ENCODE measurements at places on chromosomes 1 and 21.

GRCh38 chr1:187513190-187513589 lies 684.4 kb downstream of the PLA2G4A start:
- no peak for DNase-seq

DNA sequence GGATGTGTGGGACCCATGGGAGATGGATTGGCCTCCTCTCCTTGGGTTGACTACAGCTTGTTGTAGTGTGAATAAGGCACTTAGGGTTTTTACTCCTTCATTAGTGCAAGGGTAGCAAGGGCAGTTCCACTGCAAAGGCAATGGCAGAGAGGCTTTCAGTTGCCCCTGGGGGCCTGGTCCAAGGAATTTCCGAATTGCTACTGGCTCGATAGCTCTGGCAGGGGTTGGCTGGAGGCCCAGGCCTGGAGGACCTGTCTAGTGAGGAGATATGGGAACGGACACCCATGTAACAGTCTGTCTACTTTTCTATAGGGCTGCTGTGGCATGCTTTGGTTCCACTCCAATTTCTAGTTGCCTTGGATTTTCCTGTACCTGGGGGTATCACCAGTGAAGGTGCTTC lies 218.9 kb upstream of the C1orf105 start:
- DNase-seq, result no peak

DNA sequence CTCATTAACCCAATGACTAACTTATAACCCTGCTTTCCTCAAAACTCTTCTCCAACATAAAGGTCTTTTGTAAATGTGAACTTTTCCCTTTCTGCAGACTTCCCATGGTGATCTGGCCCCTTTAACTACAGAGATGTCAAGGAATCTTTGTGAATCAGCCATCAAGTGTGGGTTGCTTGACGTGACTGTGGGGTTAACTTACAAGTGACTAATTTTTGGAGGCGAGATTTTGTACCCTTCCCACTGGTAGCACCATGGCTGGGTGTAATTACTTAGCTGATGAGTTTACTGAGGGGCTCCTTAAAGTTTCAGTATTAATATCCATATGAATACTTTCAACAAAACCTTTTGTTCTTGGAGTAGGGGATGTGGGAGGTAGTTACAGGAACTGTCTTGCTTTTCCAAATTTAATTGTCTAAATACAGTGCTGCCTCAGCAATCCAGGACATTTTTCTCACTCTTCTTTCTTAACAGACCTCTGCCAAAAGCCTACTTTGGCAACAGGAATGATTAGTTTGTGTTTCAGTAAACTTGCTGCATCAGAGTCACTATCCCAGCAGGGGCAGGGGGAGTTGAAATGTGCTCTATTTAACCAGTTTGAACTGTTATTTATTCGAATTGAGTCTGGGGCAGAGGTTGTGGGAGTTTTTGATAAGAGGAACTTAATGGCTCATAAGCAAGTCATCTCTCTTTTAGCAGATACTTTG lies 217.3 kb upstream of the FGGY start:
- no peak for DNase-seq

DNA sequence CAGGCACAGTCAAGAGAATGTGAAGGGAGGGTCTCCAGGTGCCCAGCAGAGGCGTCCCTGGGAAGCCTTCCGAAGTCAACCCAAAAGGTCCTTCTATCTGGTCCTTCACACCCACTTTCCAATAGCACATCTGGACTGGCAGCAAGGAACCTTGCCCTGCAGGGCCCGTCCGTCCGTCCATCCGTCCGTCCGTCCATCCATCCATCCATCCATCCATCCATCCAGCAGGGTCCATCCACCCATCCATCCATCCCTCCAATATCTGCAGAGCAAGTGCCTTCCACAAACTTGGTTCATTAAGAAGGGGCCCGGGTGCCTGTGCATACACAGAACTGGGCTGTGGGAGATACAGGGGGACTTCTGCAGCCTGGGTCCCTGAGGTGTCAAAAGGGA lies 31.6 kb downstream of the SLC45A1 start:
- DNase-seq, result no peak

DNA sequence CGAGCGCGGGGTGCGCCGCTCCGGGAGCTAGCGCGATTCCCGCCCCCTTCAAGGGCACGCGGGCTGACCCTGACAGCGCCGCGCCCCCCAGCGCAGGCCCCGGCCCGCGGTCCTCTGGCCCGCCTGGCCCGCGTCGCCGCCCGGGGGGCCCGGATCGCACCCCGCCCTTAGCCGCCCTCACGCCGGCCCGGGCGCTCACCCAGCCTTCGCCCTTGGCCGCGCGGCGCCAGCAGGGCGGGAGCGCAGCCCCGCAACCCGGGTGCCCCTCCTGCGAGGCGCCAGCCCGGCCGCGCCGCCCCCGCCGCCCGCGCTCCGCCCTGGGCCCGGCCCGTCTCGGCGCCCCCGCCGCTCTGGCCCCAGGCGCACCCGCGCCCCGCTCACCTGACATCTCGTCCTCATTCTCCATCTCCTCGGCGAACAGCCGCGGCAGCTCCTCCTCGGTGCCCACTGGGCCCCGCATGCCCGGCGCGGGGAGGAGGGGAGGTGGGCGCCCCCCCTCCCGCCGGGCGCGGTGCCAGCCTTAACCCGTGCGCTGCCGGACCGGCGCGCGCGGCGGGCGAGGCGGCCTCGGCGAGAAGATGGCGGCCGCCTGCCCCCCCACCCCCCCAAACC lies 451 bp downstream of the CHD5 start:
- peak; percentile 45 for DNase-seq

- DNase-seq, result no peak
Observed at GRCh38 chr1:194342484-194343262, 1156.3 kb upstream of the B3GALT2 start.

DNA sequence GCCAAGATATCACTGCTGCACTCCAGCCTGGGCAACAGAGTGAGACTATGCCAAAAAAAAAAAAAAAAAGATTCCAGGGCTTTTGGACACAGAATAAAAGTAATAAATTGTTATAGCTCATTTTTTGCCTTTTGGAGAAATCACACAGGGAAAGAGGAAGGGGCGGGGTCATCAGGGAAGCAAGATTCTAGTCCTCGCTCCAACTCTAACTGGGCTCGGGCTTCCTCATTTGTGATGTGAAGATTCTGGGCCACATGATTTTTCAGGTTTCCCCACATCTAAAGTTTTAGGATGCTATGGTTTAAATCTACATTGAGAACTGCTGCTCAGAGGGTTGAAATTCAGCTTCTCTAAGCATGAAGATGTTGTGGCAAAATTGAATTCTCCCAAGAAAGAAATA lies 179.3 kb upstream of the PLXNA2 start:
- no peak for DNase-seq

DNA sequence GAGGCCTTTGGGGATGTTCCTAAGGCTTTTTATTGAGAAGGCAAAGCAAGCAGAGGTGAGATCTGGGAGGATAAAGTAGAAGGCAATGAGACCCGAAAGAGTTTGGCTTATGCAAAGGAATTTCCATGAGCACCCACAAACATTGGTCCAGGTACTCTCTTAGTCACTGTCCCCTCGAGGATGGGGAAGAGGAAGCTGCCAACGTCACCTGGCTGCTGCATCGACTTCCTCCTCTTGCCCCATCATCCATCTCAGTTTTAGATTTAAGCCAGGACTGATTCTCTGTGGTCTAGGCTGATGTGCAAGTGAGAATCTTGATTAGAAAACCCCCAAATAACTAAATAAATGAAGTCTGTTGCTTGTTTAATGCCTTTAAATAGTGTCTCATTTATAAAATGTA lies 28.7 kb downstream of the RUNX1 start:
- no peak for DNase-seq

DNA sequence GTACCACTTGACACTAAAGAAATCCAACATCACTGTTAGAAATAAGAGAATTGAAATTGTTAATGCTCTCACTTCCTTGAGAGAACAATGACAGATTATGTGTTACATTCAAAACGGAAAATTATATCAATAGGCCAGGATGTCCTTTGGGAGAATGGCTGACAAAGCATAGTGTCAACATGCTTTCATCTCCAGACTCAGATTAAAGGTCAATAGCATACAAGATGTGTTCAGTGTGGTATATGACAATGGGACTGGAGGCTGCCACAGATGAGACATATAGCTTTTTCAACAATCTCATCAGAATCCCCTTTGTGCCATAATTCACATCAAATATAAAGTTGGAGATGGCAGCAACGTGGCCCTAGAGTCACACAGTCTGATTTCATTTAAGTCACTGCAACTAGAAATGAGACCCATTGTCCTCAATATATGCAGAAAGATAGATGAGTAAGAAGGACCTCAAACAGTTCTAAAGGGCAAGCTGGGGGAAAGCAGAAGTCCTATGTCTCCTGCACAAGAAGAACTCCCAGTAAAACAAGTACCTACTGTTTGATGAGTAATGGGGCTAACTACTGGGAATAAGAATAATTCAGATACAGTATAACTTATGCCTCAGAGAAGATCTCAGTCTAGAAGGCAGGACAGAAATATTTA lies 327.9 kb downstream of the TTLL7 start:
- no peak for DNase-seq

GRCh38 chr1:98102345-98103030 lies 181.7 kb upstream of the DPYD start:
- DNase-seq, result no peak

- no peak for DNase-seq
Observed at GRCh38 chr1:113303267-113303666, 87.0 kb upstream of the MAGI3 start.

DNA sequence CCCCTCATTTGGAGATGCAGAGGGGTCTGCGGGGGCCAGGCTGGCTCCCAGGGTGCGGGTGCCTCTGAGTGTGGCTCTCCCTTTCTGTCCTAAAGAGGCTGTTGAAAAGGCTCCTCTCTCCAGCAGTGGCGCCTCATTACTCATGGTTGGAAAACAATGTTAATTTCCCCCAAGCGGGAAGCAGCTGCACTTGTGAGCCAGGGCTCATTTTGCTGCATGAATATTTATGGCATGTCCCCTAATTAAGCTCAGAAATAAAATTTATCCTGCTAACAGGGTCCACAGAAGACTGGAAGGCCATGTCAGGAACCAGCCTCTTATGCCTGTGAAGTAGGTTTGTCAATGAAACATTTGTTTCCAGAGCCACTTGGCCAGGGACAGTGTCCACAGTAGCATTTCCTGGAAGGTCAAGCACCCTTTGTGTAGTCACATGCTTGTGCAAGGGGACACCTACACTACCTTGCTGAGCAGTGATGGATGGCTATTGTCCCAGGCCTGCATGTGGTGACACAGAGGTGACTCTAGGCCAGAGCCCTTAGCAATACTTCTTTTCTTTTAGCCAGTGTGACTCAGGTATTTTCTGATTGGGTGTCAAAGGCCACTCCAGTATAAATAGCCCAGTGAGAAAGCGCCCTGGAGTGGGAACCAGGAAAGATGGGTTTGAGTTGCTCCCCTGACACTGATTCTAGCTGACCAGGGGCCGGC lies 259.0 kb downstream of the FOXD2 start:
- peak; percentile 10 for DNase-seq

DNA sequence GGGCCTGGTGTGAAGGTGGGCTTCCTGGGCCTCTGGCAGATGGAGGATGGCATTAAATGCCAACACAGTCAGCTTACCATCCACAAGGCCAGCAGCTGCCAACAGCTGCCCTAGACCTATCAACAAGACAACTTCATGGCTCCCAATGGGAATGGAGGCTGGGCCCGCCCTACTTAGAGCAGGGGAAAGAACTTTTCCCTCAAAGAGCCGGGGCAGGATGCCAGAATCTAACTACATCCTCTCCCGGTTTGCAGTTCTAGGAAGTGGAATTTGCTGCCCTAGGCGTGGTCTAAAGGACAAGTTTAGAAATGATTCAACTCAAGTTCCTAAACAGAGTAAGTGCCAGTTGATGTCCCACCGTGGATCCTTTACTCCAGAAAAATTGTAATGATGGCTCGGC lies 13.1 kb downstream of the ICMT start:
- DNase-seq, result no peak

DNA sequence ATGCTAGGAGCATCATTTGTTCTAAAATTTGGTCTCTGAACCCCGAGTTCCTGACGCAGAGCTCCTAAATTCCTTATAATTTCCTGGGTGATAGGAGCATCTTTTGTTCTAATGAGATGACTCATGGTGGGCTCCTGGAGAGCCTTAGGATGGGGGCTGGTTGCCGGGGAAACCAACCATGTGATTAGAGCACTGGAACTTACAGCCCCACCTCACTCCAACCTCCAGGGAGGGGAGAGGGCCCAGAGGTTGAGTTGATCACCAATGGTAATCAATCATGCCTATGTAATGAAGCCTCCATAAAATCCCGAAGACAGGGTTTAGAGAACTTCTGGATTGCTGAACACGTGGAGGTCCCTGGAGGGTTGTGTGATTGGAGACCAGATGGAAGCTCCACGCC lies 7.7 kb downstream of the SHISAL2A start:
- DNase-seq, result no peak

DNA sequence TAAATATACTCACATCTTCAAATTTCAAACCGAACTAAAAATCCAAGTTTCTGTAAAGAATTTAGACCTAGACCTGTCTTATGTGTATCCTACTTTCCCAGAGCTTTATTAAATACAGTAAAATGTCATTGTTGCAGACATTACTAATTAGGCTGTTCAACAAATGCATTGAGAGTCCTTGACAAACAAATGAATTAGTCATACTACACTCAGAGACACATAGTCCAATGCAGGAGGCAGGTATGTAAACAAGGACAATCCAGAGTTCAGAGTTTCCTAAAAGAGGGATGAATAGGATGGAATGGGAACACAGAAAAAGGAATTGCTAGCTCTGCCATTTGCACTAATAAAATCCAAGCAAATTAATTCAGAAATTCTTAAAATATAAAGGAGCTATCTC lies 1.6 kb upstream of the EGLN1 start:
- peak; percentile 25 for DNase-seq
